ENCODE measurements at places on chromosomes 5 and 9. TPM values are rescaled to one million over a fixed set of nuclear protein-coding genes. Genes with fewer than 3 reads are reported as not detected.

The PHF24 gene
- not detected for total RNA-seq

The OTULINL gene
- 10.6 TPM for total RNA-seq

- DNase-seq, result peak; percentile 26
These were observed 679 bp downstream of the B4GALT1 start for GRCh38 chr9:33166231-33167083.

GRCh38 chr5:1511048-1511447 lies 12.7 kb downstream of the LPCAT1 start:
- DNase-seq, result peak; percentile 3

DNA sequence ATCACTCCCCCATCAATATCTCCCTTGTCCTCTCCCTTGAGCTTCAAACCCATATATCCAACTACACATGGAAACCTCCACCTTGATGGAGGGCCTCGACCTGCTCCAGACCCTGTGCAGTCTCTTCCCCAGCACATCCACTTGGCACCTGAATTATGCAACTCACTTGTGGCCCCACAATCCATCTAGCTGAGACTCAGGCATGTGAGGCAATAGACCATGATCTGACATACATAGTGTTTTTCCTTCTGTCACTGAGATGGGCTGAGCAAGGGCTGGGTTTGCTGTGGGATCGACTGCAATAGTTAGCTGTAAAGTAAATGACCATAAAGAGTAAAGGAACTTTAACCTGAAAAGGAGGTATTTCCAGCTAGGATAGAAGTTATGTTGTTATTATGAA lies 172.9 kb upstream of the RAD23B start:
- no peak for DNase-seq

The NPR3 gene
- 0.10 TPM for total RNA-seq

DNA sequence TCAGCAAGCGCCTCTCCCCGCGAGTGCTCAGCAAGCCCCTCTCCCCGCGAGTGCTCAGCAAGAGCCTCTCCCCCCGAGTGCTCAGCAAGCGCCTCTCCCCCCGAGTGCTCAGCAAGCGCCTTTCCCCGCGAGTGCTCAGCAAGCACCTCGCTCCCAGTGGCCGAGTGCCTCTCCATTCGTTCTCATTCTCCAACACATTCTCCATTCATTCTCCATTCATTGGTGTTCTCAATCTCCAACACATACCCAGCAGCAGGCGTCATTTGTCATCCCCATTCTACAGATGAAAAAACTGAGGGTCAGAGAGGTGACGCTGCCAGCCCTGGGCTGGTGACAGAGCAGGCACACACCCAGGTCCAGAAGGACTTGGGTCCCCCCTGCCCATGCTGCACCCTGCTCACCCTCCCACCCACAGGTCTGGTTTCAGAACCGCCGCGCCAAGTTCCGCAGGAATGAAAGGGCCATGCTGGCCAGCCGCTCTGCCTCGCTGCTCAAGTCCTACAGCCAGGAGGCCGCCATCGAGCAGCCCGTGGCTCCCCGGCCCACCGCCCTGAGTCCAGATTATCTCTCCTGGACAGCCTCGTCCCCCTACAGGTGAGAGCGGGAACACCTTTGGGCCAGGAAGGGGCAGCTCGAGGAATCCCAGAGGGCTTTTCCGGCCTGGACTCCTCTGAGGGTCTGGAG lies 32.5 kb downstream of the PTGES start:
- DNase-seq, result no peak

GRCh38 chr9:107049803-107050184 lies 186.8 kb downstream of the ZNF462 start:
- DNase-seq, result no peak

The HAPLN1 gene
- not detected for total RNA-seq

DNA sequence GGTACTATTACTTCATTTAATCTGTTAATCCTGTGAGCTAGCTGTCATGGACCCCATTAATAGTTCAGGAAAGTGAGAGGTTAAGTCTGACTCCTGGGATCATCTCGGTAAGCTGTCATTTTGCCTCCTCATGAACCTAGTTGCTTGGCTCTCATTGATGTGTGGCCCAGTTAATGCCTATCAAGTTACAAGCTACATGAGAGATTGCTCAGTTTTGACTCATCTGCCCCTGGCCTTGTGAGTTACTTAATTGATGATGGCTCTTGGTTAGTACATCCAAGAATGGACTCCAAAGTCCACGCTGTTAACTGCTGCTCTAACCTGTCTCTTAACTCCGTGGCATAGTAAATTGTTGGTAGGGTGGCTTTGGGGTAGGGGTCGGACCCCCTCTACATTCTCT lies 23.9 kb downstream of the LARP1 start:
- DNase-seq, result no peak

The TMEM252 gene
- total RNA-seq, result not detected

DNA sequence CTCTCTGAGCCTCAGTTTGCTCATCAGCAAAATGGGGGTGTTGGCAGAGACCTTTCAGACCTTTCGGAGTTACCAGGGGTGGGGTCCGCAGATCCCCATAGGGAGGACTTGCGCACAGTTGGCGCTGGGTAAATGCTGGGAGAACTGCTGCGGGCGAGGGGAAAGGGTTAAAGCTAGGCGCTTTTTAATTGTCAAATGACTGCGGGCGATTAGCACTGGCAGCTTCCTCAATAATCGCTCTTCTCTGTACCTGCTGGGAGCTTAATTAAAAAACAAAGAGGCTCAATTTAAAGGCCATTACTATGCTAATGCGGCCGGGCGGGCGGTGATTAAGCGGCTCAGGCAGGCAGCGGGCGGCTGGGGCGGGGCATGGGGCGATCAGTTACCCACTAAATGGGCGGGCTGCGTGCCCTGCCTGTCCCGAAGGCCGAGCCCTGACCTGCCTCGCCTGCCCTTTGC lies 63.0 kb downstream of the LMX1B start:
- DNase-seq, result no peak

DNA sequence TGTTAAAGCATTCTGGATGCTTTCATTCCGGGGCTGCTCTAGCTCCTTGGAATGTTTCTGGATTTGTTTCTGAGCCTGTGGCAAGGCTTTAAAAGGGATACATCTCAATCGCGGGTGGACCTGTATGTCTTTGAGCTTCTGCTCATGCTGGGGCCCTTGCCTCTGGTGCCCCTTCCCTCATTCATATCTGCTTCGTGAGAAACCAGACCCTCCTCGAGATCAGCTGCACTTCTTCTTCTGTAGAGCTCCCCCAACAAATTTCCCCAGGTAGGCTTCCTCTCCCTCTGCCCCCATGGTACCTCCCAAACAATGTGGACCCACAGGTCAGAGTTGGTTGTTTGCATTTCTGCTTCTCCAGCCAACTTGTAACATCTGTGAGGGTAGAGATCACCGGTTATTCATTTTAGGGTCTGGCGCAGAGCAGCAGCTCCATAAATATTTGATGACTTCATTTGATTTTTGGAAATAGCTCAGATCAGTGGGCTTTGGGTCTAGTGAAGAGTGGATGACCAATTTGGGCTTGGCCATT lies 6.6 kb downstream of the ZNF618 start:
- no peak for DNase-seq

DNA sequence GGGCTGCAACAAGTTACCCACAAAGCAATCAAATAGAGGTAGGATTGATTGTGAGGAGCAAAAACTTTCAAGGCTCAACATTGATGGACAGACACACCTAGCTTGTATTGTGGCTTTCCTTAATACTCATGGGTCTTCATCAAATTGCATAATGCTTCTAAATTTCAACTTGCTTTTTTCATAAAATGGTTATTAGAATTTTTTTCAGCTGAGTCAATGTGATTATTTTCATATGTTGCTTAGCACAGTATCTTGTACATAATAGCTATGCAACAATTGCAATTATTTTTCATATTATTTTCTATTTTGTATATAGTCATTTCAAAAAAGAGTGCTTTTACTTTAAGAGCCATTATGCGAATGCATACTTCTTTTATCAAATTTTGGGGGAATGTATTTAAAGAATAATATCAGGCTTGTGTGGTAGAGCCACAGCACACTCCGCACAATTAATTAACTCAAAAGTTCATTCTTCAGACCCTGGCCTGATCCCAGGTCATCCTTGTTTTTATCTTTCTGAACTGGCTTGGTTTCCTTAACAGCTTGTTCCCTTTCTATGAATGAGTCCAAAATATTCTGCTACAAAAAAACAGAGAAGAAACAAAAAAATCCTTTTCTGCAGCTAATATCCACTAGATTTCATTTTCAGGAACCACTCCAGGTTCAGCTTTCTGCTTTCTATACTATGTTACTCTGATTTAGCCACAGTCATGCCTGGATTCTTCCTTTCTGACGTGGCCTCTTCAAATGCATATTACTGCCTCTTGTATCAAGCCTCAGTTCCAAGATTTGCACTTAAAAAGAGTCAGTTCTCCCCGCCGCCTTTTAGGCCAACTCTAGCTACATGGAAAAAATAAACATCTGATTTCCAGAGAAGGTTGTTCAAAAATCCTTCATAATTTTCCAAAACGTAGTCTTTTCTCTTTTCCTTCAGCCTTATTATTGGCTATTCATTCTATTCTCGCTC lies 45.3 kb upstream of the CDH9 start:
- no peak for DNase-seq

- DNase-seq, result no peak
These were observed 53.2 kb upstream of the UBTD2 start for GRCh38 chr5:172336676-172337285.

The CER1 gene
- total RNA-seq, result not detected

DNA sequence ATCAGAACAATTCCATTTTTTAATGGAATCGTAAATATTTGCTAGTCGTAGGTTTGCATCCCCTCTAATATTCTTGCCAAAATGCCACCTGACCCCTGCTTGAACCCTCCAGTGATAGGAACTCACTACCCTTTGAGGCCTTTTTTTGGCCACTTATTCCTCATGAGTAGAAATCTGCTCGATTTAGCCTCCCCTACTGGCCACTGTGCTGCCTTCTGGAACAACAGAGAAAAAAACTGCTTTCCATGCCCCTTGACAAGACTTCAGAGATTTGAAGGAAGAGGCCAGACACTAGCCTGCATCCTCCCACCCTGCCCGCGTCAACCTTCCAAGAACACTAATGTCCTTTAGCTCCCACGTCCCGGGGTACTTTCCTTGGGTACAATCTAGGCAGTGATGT lies 4.1 kb downstream of the CCDC69 start:
- no peak for DNase-seq

DNA sequence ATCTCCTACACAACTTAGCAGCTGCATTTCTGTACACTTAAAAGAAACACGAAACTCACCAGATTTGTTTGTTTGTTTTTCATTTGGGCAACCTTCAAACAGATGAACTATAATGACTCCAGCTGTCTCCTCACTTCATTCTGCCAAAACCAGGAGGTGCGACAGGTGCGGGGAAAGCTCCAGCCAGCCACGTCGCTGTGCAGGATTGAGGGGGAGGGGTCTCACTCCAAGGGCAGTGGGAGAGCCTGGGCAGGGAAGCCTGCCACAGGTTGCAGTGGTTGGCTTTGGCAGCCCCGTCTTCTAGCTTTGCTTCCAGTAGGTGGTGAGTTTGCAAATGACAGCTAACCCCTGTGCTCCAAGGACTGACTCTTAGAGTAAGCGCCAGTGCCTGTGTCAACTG lies 215.8 kb downstream of the CEMIP2 start:
- DNase-seq, result no peak

DNA sequence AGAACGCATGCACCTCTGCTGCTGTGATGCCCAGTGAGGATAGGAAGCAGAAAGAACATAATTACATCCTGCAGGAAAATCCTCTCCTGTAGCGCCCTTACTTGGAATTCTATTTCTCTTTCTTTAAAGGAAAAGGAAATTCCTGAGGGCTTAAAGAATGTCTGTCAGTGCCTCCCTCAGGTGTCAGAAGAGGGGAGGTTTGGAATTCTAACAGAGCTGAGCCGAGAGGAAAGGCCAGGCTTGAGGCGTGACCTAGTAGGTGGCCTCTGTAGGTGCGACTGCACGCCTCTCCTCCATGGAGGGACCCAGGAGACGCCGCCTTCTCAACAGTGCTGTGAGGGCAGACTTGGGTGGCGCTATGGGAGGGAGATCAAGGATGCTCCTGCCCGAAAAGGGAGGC lies 55.9 kb upstream of the ERCC6L2 start:
- no peak for DNase-seq

The GLRA1 gene
- not detected for total RNA-seq

- no peak for DNase-seq
These were observed 99.3 kb downstream of the FOCAD start for GRCh38 chr9:20783057-20784038.

GRCh38 chr5:40390281-40391149 lies 289.2 kb upstream of the PTGER4 start:
- DNase-seq, result no peak

GRCh38 chr9:114096866-114097612 lies 2.1 kb downstream of the KIF12 start:
- DNase-seq, result no peak

The ACTBL2 gene
- not detected for total RNA-seq

- no peak for DNase-seq
These were observed 167.5 kb downstream of the PRR16 start for GRCh38 chr5:120631611-120632010.

- no peak for DNase-seq
These were observed 251.5 kb downstream of the KCTD16 start for GRCh38 chr5:144422018-144422727.

DNA sequence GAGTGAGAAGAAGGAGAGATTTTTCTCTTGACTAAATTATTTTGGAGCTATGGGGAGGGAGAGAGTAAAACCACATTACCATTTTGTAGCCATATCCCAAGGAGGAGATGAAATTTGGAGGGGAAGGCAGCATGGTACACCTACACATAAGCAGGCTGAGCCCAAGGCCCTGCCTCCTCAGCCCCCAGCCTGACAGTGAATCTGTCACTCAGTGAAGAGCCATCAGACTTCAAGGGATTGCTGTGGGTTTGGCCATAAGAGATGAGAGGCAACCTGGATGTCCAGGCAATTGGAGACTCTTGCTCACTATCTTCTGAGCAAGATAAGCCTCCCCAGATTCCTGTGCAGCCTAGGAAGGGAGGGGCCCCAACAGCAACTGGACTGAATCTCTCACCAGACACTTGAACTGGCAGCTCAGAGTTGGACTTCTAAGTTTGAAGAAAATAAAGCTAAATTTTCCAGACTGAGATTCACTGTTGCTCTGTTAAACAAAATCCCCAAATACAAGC lies 216.6 kb downstream of the SEMA6A start:
- no peak for DNase-seq

The NUTM2F gene
- total RNA-seq, result not detected

The SLC1A1 gene
- total RNA-seq, result not detected

The PTGS1 gene
- total RNA-seq, result not detected

DNA sequence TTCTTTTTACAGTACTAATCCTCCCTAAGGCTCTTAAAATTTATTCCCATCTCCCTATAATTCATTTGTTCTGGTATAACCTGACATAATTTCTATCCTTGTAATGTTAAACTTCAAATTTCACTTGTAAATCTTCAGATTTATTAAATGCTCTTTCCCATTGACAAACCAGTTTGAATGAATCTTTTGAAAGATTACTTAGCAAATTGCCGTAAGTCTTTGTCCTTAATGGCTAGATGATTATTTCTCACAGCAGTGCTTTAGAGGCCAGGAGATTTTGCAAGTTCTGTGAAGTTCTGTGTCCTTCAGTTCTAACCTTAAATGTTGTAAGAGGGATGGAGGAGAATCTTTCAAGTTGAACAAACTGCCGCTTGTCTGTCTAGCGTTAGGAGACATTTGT lies 4.2 kb downstream of the SLC44A1 start:
- no peak for DNase-seq
